ENCODE measurements at places on chromosomes 2 and 18.
A peak's percentile ranks its signal among the peaks of the same experiment; 100 is the strongest.

GRCh38 chr2:162301151-162301804 lies 17.2 kb downstream of the IFIH1 start:
- DNase-seq = peak; percentile 54

DNA sequence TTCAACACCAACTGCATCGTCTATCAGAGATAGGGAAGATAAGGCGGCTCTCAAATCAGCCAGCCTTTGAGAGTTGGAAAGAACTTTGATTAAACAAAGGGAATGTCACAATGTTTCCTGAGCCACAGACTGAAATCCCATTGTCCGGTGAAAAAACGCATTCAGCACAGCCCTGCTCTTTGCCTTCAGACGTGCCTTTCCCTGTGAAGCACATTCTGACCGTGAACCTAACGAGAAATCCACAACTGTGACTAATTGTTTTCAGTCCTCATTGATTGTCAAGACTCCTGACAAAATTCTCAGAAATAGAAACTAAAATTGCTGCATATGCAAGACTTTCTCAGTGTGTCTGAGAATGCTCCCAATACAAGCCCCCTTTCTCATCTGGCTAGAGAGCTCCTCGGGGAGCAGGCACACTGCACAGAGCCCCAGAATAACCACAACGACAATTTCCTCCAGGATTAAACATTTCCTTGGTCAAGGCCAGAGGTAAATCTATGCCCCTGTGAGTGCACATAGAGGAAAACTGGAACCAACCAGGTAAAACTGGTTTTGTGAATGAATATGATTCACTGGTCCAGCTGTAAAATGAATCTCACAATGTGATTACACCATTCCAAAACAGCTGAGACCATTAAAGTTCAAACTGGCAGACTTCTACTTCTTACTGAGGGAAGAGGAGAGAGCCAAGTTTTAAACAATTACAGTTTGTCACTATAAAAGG lies 561.9 kb upstream of the ID2 start:
- DNase-seq = no peak

DNA sequence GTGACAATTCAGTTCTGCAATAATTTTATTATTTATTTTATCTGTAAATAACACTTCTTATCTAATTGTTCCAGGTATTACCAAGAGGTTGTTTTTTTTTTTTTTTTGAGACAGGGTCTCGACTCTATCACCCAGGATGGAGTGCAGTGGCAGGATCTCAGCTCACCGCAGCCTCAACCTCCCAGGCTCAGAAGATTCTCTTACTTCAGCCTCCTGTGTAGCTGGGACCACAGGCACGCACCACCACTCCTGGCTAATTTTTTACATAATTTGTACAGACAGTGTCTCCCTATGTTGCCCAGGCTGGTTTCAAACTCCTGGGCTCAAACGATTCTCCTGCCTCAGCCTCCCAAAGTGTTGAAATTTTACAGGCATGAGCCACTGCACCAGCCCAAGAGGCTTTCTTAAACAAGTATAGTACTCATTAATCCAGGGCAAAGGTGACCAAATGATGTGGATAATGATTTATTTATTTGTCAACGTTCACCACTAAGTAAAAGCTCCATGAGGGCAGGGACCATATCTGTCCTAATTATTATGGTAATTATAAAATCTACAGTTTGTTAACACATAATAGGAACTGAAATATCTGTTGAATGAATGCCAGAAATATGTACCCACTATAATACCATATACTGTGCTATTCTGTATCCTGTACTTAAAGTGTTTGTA lies 12.0 kb downstream of the STK17B start:
- no peak for DNase-seq

DNA sequence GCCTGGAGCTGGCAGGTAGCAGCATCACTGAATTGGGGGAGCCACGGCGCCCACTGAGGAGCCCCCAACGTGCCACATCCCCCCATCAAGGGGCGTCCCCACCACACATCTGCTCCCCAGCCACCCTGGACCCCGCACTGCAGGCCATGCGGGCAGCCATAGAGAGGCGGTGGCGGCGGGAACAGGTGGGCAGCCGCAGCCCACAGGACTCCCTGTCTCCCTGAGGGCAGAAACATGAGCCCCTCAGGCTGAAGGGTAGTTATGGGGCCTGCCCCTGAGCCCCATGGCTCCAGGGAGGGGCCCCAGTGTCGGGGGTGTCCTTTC lies 26.6 kb downstream of the CROCC2 start:
- no peak for DNase-seq

DNA sequence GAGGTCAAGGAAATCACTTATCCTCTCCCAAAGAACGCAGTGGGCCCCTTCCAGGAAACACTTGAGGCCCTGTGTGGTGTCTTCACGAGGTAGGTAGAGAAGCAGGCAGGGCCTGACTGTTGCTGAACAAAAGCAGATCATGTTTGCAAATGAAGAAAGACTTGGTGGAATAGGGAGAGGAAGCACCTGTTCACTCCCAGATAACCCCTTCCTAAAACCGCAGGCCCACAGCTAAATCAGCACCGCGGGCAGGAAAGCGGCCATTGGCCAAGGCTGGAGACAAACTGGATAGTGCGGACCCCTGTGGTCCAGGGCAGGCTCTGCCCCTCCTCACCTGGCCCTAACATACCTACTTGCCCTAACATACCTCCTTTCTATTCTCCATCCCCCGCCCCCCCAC lies 64.9 kb upstream of the KLHL29 start:
- no peak for DNase-seq

DNA sequence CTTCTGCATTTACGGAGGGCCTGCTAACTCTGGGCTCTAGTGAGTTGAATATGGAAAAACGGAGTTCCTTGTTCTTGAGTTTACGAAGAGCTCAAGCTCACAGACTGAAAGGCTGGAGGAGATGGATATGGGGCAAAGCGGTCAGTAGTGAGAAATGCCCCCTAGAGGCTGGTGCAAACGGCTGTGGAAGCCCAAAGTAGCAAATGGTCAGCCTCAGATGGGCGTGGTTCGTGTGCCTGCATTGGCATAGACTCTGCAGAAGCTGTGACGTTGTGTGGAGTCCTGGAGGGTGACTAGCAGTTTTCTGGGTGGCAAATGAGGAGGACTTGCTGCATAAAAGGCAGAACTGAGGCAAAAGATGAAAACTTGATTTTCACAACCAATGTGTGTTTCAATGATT lies 93.6 kb upstream of the TWIST2 start:
- DNase-seq = no peak

DNA sequence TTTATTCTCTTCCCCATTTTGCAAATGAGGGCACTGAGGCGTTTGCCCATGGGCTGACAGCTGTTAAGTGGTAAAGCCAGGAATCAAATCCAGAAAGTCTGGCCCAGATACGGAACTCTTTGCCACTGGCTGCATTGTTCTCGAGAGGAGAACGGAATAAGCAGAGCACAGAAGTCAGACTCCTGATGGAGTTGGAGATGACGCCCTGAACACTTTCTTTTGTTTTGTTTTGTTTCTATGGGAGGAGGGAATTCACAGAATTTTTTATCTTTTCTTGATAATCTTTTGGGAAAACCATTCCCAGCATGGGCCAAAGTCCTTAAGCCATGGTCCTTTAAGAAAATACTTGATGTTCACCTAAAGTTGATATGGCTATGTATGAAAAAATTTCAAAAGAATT lies 322.2 kb downstream of the RDH14 start:
- DNase-seq = no peak

DNA sequence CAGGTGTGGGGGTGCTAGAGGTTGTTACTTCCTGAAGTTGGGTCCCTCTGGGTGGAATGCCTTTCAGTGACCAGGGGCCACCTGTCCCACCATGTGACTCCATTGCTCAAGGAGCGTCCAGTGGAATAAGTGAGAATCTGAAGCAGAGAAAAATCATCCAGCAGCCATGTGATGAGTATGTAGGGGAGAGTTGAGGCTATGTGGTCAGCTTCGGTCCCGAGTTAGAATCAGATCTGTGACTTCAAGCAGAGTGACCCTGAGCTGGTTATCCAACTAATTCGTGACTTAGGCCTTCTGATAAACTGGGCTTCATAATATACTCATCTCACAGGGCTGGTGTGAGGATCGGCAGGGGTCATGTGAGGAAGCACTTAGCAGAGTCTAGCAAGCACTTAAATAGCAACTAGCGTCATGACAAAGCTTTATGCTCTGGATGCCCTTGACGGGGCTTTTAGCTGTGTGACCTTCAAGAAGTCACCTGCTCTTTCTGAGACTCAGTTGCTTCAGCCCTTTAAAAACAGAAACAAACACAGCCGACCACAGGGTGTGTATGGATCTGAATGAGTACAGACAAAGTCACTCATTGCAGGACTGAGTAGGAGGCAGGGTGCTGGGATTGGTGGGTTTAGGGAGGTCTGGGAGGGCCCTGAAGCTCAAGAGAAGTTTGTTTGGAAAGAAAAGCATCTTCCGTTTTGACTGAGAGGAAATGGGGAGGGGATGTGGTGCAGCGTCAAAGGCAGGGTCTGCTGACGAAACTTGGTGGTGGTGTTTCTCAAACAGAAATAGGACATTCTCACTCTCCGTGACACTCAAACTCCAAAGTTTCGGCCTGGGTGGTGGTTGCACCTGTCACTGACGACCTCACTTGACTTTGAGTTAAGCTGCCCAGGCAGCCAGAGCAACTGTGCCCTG lies 264.0 kb upstream of the CXCR4 start:
- DNase-seq = no peak

DNA sequence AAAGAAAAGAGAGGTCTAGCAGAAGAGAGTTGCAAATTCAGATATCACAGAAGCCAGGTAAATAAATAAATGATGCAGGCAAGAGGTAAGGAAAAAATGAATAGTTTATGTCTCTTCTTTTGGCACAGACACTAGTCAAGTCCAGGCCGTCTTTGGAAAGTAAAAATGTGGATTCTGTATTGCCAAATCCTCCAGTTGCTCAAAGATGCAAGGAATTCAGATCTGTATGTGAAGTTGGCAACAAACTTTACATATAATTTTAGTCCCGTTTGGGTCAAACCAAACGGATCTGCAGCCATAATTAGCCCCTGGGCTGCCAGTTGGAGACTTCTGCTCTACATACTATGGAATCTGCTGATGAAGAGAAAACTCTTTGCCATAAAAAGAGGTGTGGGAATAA lies 200.5 kb upstream of the RND3 start:
- no peak for DNase-seq

DNA sequence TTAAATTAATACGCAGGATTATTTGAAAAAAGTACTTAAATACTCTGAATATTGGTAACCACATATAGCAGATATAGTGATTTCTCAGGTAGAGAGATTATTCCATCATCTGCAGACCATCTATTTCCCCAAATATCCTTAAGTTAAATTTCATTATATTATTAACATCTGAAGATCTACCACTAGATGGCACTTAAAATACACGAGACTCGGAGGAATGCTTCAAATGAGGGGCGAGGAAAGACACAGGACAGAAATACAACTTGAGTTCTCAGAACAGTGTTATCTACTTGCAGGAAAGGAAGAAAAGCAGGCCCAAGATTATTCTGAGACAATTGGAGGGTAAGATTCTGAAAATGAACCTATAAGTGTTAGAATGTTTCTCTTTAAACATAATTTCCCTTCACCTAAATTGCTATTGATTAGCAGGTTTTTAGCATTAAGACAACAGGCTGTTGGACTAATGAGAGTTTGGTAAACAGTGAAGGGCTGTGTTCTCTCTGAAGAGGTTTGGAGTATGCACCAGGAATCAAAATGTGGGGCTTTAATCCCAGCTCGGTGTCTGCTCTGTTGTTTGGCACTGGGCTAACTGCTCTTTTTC lies 76.9 kb upstream of the GCFC2 start:
- peak; percentile 54 for DNase-seq

DNA sequence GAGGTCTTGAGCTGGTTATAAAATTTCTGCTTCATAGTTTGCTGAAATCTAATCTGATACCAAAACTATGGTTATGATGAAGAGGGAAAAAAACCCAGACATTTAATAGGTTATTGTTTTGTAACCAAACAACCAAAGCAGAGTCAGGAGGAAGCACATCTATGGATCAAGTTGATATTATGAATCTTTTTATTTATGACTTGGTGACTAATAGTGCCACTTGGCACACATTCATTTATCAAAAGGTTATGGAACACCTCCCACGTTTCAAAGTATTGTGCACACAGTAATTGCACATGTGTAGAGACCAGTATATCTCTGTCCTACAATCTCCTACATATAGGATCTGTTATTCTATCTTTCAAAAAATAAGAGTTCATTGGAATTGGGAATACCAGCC lies 93.0 kb downstream of the DPP4 start:
- no peak for DNase-seq

- no peak for DNase-seq
These were observed 59.0 kb downstream of the SDC1 start for GRCh38 chr2:20165677-20166509.

- no peak for DNase-seq
These were observed 25.1 kb downstream of the DNPEP start for GRCh38 chr2:219362524-219363164.

DNA sequence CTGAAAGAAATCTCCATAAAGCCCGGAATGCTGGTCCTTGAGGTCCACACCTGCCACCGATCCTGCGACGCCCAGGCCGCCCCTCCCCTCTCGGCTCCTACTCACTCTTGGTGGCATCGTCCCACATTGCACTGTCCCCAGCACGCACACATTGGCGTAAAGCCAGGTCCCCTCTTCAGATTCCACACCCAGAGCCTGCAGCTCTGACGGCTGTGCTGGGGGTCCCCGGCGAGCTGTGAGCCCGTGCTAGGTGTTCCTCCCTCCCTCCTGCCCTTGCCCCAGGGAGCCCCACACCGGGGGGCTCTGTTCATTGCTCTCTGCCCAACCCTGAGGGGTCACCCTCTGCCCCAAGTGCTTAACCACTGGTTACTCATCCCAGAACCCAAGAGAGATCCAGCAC lies 8.5 kb downstream of the TPO start:
- no peak for DNase-seq

- DNase-seq = no peak
These were observed 245.6 kb downstream of the TPGS2 start for GRCh38 chr18:36582988-36583745.

DNA sequence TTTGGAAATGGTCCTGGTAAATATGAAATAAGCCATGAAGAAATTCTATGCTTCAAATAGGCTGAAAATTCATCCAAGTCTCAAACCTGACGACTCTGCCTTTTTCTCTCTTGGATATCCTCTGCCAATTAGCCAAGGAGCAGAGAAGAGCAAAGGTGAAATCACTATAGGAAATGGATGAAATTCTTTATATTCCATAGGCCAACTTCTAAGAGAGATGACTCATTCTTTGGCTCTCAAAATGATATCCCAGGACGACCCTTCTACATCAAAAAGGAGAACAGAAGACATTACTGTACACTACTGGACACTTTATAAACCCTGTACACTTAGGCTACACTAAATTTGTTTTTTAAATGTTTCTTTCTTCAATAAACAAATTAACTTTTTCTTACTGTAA lies 22.7 kb downstream of the PDE1A start:
- no peak for DNase-seq

GRCh38 chr2:206158563-206159345 lies 490 bp downstream of the NDUFS1 start:
- DNase-seq = peak; percentile 44

GRCh38 chr2:182228741-182229140 lies 198.1 kb downstream of the PDE1A start:
- no peak for DNase-seq

GRCh38 chr2:205199165-205199850 lies 483.0 kb upstream of the NRP2 start:
- DNase-seq = no peak

GRCh38 chr2:149816756-149817551 lies 229.4 kb upstream of the MMADHC start:
- DNase-seq = no peak

GRCh38 chr2:48449073-48449840 lies 80.7 kb upstream of the STON1 start:
- no peak for DNase-seq

Data from NCI-H1092 treated with DMSO at 0.1 percent for 48 hours (cell line).